ENCODE measurements at places on chromosomes 13 and 19.

DNA sequence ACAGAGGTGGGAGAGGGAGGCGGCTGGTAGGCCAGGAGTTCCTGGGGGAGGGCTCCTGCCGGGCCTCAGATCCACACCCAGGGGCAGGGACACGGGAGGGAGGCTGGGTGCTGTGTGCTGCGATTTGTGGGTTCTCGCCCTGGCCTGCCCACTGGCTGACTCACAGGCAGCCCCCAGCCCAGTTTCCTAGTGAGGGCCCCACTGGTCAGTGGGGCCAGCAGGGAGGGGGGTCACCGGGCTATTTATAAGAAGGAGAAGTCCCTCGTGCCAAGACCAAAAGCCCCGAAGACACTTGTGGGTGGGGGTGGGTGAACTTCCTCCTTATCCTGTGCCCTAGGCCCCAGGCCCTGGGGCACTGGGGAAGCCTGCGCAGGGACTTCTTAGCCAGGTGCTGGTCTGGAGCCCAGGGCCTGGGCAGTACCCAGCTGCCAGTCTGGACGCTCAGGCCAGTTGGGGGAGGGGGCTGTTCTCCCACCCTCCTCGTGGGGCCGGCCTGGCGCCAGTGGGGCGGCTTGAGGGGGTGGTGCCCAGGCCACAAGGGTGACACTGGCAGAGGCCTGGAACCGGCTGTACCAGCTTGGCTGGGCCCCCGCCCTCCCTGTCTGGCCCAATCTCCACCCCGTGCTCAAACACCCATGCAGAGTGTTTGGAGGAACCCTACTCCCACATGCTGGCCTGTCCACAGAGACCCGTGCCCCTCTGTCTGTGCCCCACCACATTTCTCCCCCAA, 5.0 kb upstream of the JUNB start:
- no peak for DNase-seq

GRCh38 chr19:548886-549830, 5.3 kb downstream of the GZMM start:
- no peak for DNase-seq

DNA sequence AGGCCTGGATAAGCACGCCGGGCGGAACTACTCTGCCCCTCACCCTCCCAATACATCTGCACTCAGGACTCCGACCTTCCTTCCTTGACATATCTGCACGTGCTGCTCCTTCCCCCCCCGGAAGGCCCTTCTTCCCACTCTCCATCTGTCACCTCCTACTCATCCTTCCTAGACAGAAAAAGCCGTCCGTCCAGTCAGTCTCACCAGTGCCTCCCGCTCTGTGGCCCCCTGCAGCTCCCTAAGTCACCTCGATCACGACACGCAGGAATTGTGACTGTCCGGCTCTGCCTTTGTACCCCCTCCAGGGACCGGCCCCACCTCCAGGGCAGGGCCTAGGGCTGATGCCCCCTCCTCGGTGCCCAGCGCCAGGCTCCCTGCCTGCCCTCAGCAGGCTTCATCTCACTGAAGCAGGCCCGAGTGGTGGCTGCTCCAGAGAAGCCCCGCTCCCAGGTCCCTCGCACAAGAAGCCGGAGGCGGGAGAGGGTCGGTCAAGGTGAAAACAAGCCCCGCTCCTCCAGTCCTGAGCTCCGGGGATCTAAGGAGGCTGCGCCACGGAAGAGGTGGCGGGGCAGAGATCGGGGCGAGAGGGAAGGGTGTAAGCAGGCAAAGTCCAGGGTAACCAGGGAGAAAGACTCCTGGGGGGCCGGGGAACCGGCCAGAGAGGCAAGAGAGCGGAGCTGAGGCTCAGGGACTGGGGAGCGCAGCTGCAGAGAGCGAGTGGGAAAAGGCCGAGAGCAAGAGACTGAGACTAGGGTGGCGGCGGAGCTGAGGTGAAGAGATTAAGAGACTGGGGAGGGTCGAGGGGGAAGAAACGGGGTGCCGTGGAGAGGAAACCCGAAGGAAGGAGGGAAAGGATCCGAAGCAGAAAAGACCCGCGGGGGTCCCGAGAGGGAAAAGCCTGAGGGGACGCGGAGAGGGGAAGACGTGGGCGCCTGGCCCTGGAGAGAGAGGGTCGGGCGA, 1.1 kb downstream of the PPP6R1 start:
- DNase-seq, result no peak

- peak; percentile 21 for DNase-seq
Observed at GRCh38 chr13:104143760-104144416, 1077.7 kb upstream of the SLC10A2 start.

- DNase-seq, result no peak
Observed at GRCh38 chr13:32629866-32630265, 43.6 kb downstream of the PDS5B start.

DNA sequence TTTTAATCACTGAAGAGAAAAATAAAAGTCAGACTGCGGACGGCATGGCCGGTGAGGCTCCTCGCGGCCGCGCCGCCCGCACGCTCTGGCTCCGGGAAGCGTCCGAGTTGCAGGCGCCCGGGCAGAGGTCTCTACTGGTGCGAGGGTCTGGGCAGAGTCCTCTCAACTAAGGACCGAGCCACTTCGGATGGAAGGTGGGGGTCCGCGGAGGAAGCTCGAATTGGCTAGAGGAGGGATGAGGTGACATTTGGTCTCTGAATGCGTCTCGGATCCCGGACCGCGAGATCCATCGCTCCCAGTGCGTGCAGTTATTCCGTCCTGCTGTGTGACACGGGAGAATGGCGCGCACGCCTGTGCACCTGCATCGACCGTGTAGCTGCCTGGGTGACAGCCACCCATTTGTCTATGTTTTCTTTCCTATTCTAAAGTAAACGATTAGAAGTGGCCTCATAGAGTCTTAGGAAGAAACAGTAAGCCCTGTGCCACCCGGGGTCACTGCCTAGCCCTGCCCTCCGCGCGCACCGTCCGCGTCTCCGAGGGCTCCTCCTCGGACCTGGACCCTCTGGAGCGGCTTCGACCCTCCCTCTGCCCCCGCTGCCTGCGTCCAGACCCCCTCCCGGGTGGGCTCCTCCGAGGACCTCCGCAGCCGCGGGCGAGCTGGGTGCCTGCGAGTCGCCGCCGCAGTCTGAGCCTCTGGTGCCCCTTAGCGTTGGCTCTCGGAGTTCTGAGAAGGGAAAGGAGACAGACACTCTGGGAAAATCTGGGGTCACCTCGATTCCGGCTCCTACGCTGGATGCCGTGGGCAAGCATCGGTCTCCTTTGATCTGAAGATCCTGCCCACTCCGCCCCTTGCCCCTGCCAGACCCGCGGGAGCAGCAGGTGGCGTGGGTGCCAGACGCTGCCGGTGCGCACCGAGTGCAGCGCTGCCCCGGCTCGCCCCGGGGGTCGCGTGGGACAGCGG, 347.4 kb downstream of the LIG4 start:
- DNase-seq, result no peak

DNA sequence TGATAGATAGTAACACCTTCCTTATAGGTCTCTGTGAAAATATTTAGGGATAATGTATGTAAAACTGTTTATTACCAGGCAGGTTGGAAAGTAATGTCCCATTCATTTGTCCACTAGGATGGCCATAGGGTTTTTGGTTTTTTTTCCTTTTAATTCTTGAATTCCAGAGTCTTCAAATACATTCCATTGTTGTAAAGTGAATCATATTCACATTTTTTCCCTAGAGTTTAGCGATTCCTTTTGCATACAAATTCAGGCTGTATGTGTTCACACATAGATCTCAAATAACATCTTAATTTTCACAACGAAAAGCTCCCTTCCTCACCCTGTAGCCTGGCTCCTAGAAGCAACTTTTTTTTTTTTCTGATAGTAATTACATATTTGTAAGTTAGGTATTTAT, 1.8 kb upstream of the ZNF557 start:
- DNase-seq, result no peak

DNA sequence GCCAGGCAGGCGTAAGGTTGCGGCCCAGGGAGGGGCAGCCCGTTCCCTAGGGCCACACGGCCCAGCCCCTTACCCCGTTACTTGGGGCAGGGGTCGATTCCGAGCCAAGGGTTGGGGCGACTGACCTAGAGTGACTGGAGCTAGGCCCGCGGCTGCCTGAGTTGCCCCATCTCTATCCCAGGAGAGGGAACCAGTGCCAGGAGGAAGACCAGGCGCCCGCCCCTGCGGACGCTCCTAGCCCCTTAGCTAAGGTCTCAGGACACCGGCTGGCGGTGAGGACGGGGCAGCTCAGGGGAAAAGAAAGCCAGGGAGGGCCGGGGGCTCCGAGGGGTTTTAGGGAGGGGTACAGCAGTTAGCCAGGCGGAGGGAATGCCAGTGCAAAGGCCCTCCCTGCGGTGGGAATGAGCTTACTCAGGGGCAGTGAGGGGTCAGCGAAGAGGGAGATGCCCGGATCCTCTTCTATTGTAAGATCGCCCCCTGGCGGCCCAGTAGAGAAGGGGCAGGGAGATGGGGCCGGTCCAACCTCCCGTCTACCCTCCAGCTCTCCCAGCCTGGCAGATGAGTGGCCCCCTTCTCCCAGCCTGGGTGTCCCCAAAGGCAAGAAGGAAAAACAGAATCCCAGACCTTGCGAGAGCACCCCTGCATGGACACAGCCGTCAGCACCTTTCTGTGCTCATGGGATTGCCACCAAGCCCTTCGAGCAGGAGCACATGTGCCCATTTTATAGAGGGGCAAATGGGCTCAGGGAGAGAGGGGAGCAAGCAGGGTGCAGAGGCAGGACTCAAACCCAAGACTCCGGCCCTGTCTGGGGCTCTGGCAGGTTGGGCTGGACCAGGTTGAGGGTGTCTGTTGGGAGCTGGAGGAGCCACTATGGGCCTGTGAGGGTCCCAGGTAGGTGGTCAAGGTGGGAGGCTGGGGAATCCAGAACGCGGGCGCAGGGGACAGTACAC, 16.3 kb downstream of the CILP2 start:
- DNase-seq, result no peak

Measured in muscle of back (tissue), 13 donors.